ENCODE measurements at places on chromosomes 3 and 15.

DNA sequence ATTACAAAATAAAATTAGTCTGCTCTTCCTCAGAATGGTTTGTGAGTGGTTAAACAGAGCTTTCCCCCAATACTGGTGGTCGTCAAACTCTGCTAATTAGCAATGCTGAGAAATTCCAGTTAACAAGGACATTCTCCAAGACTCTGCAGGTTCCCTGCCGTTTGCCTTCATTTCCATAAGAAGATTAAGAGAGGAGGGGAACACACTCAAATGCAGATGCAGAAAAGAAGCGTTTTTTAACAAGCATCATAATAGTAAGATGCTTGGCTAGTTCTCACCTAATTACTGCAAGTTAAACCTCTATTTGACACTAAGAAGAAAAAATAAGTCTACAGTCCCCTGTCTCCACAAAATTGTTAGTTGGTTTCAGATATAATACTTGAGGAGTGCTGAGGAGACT is 3.7 kb upstream of the SOX2 start:
- DNase-seq: no peak

GRCh38 chr3:171811295-171811912 is 1.1 kb upstream of the PLD1 start:
- no peak for DNase-seq

DNA sequence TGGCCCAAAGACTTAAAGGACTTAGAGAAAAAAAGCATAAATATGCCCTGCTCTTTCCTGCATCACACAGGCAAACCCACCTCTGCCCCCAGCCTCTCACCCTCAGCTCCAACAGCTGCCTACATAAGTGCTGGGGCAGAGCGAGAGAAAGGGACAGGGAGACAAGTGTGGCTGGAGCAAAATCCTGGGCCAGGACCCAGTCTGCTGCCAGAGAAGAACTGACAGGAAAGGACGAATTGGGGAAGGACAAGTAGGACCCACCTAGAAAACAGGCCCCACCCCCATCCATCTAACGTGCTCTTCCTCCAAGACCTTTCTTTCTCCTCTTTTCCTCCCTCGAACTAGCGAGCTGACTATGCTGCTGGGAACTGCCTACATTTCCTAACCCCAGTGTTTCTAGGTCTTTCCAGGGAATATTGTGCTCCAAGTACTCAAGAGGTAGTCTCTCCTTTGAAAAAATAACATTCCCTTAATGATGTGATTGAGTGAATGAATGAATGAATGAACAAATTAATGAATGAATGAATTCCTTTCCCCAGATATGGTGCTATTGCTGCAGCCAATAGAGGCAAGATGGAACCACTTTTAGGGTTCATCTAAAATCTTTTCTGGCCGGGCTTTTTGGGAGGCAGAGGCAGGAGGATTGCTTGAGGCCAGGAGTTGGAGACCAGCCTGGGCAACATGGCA is 18.4 kb downstream of the IGDCC4 start:
- no peak for DNase-seq

GRCh38 chr3:180698760-180699270 is 19.5 kb upstream of the CCDC39 start:
- no peak for DNase-seq

DNA sequence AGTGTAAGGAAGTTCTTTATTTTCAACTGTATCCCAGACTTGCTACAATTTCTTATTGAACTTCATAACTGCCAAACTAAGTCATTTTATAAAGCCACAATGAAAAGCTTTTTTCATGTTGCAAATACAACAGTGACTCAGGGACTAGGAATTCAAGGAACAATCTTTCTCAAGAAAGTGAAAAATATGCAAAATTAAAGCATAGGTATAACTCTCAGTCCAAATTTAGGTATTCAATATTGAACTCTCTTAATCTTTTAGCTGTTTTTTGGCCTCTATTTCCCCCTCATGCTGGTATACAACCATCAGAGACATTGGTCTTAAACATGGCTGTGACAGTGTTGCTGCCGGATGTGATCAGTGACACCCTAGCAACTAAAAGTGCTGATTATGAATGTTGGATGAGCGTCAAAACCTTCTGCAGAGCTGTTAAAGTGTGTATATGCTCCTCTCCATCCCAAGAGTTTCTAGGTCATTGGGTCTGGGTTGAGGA is 476.9 kb downstream of the ZNF385D start:
- DNase-seq: no peak

All from C1 segment of cervical spinal cord (tissue), 14 donors.